ENCODE measurements at places on chromosomes 4 and X. TPM values are rescaled to one million over a fixed set of nuclear protein-coding genes. Genes with fewer than 3 reads are reported as not detected.

GRCh38 chr4:61543976-61544375 lies 343.9 kb downstream of the ADGRL3 start:
- DNase-seq: no peak

DNA sequence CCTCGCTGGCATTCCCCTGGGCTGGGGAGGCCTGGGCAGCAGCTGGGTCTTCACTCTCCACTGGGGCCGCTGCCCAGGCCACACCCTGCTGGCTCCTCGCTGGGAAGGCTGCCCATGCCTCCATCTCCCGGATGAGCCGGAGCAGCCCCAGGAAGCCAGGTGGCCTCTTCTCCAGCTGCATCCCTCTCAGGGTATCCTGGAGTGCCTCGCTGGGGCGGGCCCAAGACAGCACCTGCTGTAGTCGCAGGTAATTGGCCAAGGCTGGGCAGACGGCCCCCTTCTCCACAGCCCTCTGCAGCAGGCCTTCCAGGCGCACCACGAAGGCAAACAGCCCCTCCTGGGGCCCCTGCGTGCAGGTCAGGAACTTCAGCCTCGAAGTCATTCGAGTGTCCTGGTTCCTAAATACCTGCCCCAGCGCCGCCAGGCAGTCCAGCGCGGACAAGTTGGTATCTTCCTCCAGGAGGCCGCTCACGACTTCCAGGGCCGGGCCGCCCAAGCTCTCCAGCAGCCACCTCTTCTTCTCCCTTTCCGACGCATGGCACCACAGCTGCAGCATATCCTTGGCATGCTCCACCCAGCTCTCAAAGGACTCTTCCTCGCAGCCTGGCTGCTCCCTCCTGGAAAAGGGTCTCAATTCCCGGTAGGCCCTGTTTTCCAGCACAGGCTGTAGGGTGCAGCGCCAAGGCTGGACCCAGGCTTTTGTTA lies 3.7 kb downstream of the PNMA6E start:
- DNase-seq: no peak

DNA sequence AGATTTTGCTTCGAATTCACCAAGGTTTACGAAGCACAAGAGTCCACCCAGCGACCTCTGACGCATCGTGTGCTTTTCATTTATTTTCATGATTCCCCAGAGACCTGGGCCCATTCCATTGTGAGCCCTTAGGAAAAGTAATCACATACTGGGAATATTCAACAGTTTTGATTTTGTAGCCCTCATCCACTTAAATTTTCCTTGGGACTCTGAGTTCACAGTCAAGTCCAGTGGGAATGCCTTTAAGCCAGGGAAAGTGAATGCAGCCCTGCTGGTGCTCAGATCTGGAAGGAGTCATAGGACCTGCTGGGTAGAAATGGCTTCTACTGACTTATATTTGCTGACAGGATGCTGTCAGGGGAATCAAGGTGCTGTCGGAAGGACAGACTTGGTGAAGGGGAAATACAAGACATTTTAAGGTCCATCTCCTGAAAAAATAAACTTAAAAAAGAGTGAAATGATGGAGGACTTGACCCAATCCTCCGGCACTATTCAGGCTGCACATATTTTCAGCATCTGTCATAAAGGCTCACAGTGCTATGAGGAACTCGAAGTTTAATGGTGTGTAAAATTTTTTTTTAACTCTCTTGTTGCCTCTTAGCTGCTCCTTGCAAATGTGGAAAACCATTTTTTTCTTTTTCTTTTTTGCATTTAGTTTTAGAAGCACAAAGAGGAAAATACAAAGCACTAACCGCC lies 204.9 kb downstream of the MID1 start:
- no peak for DNase-seq

The ITIH6 gene
- polyA plus RNA-seq: 0.08 TPM

GRCh38 chr4:104901438-104901837 lies 245.2 kb upstream of the TET2 start:
- no peak for DNase-seq

- DNase-seq: no peak
These were observed 236.0 kb downstream of the FRMPD4 start for GRCh38 chrX:12374286-12374685.

DNA sequence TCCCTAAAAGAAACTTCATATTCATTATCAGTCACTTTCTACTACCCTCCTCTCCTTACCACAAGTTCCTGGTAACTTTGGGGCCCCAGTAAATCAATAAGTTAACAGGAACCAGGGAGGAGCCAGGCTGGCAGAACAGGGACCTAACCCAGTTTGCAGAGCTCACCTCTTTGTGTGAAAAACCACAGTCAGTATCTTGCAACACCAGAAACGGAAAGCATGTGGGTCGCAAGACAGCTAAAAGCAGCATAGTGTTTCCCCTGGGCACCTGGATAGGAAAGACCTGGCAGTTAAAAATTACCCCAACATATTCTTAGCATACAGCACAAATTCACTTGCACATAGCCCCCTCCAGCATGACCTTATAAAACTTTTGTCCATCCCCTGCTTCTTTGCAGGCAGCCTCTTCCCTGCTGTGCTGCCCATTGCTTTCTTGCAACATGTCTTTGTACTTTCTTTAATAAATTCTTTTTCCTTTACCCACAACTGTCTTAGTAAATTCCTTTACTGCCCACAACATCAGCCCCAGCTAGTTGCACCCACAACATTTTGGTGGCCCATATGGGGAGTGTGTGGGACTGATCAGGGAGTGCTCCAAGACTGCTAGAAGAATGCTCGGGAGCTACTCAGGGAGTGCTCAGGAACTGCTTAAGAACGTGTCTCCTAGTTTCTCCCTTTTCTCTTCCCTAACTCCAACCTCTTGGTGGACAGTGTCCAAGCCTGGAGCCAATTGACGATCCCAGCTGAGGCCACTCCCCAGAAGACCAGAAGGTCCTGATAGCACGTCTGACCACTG lies 83.4 kb downstream of the MSN start:
- DNase-seq: no peak

- no peak for DNase-seq
These were observed 42.0 kb downstream of the PHKA2 start for GRCh38 chrX:18941896-18942295.

DNA sequence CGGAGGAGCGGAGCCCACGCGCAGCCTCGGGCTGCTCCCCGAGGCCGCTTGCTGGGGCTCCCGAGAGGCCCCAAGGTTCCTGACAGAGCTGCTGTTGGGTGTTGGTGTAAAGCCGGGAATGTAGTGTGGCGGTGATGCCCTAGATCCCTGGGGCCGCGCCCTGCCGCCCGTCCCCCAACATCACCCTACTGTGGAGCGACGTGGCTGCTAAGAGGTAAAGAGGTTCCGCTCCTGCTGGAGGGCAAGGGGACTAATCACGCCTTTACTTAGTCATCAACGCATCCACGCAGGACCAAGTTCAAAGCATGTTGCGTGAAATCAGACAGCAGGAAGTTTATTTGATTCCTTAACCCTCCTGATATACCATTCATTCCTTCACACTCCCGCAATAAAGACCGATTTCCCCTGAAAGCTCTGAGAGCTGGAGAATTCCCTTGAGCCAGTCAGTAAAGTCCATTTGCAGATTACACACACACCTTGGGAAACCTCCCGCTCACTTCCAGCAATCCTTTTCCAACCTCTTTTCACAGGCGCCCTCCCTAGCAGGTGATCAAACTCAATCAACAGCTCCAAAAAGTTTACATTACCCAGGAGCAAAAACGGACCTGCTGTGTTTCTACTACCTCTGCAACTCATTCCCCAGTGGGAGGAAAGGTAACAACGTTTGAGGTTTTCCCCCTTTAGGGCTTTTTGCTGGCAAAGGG lies 579 bp upstream of the GABRA2 start:
- DNase-seq: no peak

DNA sequence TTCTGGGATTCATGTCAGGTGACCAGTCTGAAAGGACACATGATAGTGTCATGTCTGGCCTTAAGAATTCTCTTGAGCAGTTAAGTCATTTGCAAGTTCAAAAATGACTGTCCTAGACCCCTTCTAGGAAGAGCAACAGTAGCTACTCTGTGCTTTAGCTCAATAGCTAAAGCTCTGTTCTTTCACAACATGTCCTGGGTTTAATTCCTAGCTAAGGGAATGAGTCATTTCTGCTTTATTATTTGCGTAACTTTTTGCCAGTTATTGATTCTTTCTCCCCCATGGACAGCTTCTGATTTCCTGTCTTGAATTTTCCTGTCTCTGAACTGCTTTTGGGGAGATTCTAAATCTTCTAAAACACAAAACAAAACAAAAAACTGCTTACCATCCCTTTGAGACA lies 1055.8 kb upstream of the DIAPH2 start:
- no peak for DNase-seq

DNA sequence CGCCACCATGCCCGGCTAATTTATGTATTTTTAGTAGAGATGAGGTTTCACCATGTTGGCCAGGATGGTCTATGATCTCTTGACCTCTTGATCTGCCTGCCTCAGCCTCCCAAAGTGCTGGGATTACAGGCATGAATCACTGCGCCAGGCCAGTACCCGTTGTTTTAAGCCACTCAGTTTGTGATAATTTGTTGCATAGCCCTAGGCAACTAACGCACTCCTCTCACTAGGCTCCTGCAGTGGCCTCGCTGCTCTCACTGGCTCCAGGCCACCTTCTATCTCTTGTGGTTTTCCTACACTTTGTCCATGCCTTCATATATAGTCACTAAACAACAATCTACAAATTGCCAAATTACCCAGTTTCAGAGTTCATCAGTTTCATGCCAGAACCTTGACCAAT lies 58.1 kb downstream of the DCHS2 start:
- no peak for DNase-seq

The KCNE5 gene
- 3.9 TPM for polyA plus RNA-seq

The DCAF4L1 gene
- 0.17 TPM for polyA plus RNA-seq

DNA sequence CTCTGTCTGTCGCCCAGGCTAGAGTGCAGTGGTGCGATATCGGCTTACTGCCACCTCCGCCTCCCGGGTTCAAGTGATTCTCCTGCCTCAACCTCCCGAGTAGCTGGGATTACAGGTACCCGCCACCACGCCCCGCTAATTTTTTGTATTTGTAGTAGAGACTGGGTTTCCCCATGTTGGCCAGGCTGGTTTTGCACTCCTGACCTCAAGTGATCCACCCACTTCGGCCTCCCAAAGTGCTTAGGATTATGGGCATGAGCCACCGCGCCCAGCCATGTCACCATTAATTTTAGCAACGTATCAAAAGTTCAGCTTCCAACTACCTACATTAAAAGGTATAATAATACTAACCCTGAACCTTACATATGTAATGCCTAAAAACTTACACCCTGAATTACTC lies 940 bp upstream of the UTP3 start:
- DNase-seq: no peak

DNA sequence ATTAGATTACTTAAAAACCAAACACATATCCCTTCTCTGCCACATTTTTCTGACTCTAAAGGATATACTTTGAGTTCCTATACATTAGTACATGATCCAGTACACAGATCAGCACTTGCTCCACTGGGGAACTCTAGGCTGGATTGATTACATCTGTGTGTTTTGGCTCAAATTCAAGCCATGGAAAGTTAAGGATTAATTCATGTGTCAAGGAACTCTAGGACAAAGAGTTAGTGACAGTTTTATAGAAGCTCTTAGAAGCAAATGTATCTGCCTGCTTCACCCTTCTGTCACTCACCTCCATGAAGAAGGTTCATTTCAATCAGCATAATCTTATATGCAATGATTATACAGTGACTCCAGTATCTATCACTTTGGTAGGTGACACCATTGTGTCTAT lies 43.2 kb downstream of the SCFD2 start:
- DNase-seq: no peak

DNA sequence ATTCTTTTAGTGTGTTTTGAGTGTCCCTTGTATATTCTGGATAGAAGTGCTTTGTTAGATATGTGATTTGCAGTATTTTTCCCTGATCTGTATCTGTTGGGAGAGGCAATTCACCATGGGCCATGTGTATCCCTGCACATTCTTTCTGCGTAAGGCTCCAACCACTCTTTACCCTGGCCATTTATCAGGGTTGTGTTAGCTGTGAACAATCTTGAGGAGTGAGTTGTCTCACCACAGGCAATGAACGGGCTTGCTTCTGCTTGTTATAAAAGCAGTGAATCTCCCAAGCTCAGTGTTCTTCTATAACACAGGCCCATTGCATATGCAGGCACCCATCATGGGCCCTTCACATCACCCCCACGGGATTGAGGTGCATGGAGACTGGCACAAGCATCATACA lies 18.9 kb upstream of the SMIM10 start:
- no peak for DNase-seq

- no peak for DNase-seq
These were observed 71.3 kb upstream of the PGRMC2 start for GRCh38 chr4:128358913-128359279.

- DNase-seq: no peak
These were observed 19.8 kb downstream of the PSAPL1 start for GRCh38 chr4:7414736-7415510.

The SLC7A11 gene
- polyA plus RNA-seq: 2.0 TPM

The STAP1 gene
- polyA plus RNA-seq: 0.24 TPM

DNA sequence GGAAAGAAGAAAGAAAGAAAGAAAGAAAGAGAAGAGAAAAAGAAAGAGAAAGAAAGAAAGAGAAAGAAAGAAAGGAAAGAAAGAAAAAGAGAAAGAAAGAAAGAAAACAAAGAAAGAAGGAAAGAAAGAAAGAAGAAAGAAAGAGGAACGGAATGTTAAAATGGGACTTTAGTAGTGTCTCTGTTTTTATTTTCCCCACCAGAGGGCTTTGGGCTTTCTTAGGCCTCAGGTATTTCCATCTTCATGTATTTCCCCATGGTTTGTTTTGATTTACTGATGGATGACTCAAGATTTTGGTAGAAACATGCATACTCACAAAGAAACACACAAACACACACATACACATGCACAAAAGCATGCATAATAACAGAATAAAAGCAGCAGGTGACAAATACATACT lies 181.2 kb downstream of the AFF2 start:
- DNase-seq: no peak

The PAGE4 gene
- polyA plus RNA-seq: 1.5 TPM

DNA sequence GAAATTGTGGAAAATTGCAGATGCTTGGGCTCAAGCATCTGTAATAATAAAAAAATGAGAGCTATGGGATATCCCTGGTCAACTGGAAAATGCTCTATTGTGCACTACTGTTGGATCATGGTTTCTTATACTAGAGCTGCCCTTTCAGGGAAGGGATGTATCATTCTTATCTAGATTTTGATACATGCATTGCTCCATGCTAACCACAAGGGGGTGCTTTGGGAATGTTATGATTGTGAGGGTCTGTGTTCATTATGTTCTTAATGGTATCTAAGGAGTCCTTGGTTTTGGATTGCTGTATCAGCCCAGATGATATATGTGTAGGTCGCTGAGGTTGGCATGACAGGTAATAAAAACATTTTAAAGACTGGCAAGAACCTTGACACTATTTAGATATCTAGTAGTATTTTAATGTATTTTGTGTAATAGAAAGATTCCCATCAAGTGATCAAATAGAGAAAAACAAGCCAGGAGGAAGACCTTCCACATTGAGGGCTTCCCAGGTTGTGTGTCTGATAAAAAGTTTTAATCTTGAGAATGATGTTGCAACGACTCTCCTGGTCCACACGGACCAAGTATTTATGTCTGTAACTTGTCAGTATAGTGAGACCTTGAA lies 49.2 kb upstream of the TLR2 start:
- no peak for DNase-seq

DNA sequence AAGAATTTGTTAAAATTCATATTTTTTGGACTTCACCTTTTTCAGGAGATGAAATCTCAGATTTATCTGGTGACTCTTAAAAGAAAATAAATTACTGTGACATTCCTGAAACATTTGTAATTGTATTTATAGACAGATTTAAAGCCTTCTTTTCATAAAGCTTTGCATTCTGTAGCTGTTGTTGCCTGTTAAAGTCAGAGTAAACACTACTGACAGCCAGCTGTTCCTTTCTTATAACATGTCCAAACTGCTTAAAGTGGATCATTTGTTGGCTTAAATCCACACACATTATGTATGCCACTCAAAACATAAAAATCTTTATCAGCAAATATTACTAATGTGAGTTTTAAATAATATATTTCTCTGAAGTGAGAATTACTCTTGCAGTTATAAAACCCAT lies 157.5 kb downstream of the TECRL start:
- DNase-seq: no peak

Data from left renal cortex interstitium (tissue), 4 donors.